ENCODE measurements at places on chromosomes 4 and X. TPM values are rescaled to one million over a fixed set of nuclear protein-coding genes. Genes with fewer than 3 reads are reported as not detected.

DNA sequence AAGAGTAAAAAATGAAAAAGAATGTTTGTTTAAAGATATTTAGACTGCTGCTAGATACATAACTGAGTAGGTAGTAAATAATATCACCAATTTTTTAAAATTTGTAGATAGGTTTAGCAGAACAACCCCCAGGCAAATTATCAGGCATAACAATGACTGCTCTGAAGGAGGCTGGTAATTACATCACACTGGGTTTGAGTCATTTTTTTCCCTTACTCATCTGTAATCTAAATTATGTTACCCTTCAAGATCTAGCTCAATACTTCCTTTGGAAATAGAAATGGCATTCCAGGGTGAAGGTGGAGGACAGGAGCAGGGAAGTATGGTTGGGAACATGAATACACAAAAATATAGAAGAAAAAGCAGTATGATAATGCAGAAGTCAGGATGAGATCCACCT is 431.6 kb upstream of the MAOA start:
- no peak for DNase-seq

- no peak for DNase-seq
These were observed 28.1 kb downstream of the DDIT4L start for GRCh38 chr4:100162027-100162685.

GRCh38 chrX:7233580-7234406 is 85.8 kb upstream of the PUDP start:
- DNase-seq, result no peak

GRCh38 chr4:38560768-38561558 is 103.0 kb upstream of the KLF3 start:
- DNase-seq, result no peak

- no peak for DNase-seq
These were observed 7.5 kb downstream of the STOX2 start for GRCh38 chr4:183912585-183912984.

DNA sequence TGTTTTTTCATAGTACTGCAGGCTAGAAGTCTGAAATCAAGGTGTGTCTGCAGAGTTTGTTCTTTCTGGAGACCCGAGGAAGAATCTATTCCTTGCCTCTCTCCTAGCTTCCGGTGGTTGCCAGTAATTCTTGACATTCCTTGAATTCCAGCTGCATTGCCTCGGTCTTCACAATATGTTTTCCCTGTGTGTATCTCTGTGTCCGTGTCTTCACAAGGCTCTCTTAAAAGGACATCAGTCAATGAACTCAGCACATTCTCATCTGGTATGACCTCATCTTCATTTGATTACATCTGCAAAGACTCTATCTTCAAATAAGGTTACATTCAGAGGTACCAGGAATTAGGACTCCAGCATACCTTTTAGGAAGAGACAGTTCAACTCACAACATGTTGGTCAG is 163.4 kb downstream of the BANK1 start:
- DNase-seq, result no peak

- no peak for DNase-seq
These were observed 106.5 kb downstream of the ATP11C start for GRCh38 chrX:139826065-139827044.

GRCh38 chr4:88029556-88029955 is 22.1 kb downstream of the PKD2 start:
- no peak for DNase-seq

- no peak for DNase-seq
These were observed 73.7 kb upstream of the STIM2 start for GRCh38 chr4:26786916-26787315.

DNA sequence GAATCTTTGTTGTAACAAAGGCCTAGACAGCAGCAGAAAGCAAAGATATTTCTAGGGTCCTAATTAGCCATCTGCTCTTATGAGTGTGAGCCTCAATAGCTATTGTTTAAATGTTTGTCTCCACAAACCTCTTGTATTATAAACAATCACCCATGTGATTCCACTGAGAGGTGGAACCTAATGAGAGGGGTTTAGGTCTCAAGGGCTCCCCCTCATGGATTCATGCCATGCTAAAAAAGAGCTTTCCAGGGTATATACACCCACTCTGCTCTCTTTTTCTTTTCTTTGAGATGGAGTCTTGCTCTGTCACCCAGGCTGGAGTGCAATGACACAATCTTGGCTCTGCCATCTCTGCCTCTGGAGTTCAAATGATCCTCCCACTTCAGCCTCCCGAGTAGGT is 42.1 kb downstream of the TRIM61 start:
- DNase-seq, result no peak

- no peak for DNase-seq
These were observed 274.4 kb downstream of the DCTD start for GRCh38 chr4:182642831-182643230.

GRCh38 chr4:113790478-113790877 is 28.9 kb upstream of the CAMK2D start:
- no peak for DNase-seq

GRCh38 chr4:147736458-147736857 is 4.6 kb downstream of the ARHGAP10 start:
- no peak for DNase-seq

DNA sequence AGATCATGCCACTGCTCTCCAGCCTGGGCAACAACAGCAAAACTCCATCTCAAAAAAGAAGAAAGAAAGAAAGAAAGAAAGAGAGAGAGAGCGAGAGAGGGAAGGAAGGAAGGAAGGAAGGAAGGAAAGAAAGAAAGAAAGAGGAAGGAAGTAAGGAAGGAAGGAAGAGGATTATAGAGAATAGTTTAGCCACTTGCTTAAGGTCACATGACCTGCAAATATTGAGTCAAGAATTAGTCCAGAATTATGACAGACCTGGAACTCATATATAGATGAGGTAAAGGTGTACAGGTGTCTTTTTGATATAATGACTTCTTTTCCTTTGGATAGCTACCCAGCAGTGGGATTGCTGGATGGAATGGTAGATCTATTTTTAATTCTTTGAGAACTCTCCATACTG is 25.6 kb upstream of the ANTXR2 start:
- no peak for DNase-seq

DNA sequence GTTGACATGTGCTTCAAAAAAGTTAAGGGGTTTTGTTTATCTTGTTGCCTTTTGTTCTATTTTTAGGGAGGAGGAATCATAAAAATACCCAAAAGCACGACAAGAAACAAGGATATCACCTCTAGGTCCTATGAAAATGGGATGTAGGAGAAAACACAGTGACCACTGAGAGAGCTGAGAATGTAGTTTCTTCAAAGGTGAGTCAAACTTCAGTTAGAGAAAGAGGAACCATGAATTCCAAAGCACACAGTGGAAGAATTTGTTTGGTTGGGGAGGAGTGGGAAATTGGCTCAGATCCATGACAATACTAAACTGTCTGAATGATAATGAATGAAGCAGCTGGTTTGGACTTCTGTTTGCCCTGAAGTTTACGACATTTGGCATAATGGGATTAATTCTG is 19.1 kb upstream of the FRYL start:
- DNase-seq, result no peak

GRCh38 chrX:65476564-65476963 is 58.0 kb downstream of the LAS1L start:
- no peak for DNase-seq

DNA sequence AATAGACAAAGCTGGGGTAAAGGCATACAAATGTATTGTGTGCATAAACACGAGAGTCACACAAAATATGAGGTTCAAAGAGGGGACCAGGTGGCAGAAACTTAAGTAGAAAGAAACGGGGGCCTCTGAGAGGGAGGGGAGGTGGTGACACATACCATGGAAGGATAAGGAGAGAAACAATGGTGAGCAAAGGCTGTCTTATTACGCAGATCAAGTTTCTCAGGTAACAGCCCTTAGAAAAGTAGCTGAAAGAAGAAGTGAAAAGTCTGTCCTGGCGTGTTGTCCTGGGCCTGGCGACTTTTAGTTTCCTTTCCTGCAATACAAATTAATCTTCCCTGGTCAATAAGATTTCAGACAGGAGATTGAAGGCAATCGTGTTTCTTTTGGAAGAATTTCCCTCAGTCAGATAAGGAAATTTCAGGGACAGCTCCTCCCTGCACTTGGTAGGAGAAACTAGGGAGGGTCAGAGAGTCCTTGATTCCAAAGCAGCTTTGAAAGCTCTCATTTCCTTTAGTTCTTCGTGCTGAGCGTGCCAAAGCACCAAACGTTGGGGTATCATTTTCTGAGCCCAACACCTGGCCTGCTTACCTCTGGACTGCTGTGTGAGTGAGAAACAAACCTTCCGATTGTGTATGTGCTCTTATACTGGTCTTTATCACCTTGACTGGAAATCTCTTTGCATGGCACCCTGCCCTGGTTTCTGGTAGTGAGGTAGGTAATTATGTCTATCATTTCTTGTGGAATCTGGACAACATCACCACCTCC is 676.7 kb upstream of the LCORL start:
- DNase-seq, result no peak

GRCh38 chrX:39459952-39460351 is 637.8 kb downstream of the BCOR start:
- DNase-seq, result no peak

DNA sequence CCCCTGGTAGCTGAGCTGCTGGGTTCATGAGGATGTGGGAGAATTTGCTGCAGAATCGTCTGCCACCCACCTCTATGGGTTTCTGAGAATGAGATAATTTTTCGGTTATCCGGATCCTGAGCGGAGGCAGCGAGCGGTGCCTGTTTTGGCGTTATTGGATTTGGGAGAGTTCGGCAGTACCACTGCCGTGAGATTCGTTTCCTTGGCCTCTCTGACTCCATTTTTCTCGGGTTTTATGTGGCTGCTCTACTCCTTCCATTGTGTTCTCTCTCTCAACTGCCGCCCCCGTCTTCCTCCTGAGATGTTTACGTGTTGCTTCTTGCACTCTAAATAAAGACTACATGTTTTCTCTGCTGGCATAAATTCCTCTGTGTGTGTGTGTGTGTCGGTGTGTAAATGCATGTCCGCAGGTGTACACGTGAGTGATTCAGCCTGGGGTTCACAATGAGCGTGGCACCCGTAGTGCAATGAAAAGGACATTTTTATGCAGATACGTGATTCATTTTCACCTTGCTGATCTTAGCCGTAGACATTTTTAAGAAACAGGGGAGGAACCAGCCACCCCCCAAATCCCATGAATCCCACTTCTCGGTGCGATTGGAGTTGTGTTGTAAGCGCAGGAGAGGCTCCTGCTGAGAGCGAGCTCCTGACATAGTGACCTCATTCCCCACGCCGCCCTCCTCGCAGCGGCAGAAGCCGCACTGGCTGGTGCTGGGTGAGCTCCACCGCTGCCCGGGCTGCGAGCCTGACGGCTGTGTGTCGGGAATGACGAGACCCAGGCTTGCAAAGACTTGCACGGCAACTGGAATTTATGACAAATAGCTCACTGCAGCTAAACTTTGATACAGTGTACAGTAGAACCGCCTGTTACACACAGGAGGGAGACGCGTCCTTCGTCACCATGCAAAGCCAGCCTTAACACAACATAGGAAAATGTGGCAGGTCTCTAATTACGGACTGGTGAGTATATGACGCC is 82.2 kb downstream of the STOX2 start:
- no peak for DNase-seq

DNA sequence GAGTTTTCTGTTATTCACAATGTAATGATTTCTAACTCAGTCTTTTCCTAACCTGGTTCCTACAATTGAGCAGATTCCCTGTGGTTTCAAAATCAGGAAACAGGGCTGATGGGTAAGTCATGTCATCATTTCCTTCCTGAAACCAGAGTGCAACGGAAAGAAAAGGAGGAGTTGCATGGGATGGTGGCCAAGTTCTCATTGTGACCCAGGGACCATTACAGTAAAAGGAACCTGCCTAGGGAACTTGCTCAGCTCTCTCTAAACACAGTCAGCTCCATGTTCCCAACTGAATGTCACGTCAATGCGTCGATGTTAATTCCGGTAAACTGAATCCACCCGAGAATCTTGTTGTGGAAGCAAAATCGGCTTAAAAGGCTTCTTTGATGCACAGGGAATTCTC is 51.2 kb downstream of the LGI2 start:
- DNase-seq, result no peak

GRCh38 chrX:39765327-39765726 is 332.4 kb downstream of the BCOR start:
- DNase-seq, result no peak

- no peak for DNase-seq
These were observed 22.2 kb upstream of the HSPA4L start for GRCh38 chr4:127759893-127760292.

GRCh38 chrX:41677183-41678060 is 11.4 kb upstream of the GPR34 start:
- no peak for DNase-seq

- no peak for DNase-seq
These were observed 140.2 kb upstream of the KLF3 start for GRCh38 chr4:38523524-38524448.

GRCh38 chr4:73917081-73917501 is 47.9 kb downstream of the CXCL1 start:
- no peak for DNase-seq

DNA sequence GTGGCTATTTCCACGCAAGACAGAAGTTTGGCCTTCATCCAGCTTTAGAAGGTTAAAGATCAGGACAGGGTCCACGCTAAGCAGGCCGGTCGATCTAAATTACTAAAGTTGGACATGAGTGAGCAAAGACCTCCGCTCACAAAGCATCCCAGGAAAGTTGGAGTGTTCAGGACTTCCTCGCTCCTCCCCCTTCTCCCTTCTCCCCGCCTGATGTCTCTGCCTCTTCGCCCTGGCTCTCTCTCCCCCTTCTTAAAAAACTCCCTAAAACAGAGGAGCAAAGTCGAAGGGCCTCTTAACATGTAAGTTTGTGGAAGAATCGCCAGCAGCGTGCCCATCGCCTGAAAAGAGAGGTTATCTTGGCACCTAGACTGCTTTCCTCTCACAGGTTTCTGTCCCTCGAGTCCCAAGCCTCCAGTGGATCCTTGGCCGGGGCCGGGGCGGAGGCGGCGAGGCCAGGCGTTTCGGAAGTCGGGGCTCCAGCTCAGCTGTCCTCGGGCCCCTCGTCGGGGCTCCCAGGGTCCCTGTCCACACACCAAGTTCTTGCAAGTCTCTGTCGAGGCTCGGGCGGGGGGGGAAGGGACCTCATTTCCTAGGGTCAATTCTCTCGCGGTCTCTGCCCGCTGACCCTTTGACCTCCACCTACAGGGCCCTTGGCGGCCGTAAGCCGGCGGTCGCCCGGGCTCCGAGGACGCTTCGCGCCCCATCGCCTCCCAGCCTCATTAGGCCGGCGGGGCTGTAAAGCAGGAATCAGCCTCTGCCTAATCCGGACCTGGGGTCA is 7.6 kb downstream of the ZIC3 start:
- DNase-seq, result no peak

- DNase-seq, result no peak
These were observed 126.2 kb upstream of the ANXA10 start for GRCh38 chr4:167966143-167966542.

RBM47 gene
- 12.5 TPM for total RNA-seq

SSX4B gene
- total RNA-seq, result not detected

ATP6AP2 gene
- 127 TPM for total RNA-seq

HS6ST2 gene
- total RNA-seq, result 0.32 TPM

HSFX1 gene
- 1.4 TPM for total RNA-seq

UCP1 gene
- total RNA-seq, result not detected

CCSER1 gene
- 7.0 TPM for total RNA-seq

BCOR gene
- total RNA-seq, result 22.8 TPM

GALNTL6 gene
- not detected for total RNA-seq

CSAG3 gene
- total RNA-seq, result not detected

PPP2R2C gene
- 3.9 TPM for total RNA-seq

SSX2 gene
- not detected for total RNA-seq

CLTRN gene
- 0.51 TPM for total RNA-seq

MAGEA10 gene
- not detected for total RNA-seq

LRRC66 gene
- 0.71 TPM for total RNA-seq

All from posterior vena cava (tissue), 2 donors.